Stimulated activated CD8-positive, alpha-beta memory T cell treated with anti-CD3 and anti-CD28 coated beads, Interleukin-7, amount 100 ng/mL, for 1 hour (primary cell): ENCODE measurements at places on chromosomes 13 and 19.

GRCh38 chr13:68124437-68125086 is 894.4 kb upstream of the PCDH9 start:
- no peak for DNase-seq

DNA sequence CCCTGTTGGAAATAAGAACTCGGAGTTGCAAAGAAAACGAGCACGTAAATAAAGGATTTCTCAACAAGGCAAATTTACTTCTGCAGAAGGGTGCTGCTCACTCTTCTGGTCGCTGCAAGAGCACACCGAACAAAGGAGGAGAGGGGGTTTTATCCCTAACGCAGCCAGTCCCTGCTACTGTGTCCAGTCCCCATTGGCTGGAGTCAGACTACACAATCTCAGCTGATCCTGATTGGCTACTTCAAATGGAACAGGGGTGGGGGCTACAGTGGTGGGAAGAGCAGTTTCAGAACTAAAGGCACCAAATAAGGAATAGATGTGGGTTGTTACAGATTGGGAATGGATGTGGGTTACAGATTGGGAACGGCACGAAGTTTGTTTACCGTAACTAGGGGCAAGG is 63.9 kb upstream of the MCF2L start:
- DNase-seq: no peak

DNA sequence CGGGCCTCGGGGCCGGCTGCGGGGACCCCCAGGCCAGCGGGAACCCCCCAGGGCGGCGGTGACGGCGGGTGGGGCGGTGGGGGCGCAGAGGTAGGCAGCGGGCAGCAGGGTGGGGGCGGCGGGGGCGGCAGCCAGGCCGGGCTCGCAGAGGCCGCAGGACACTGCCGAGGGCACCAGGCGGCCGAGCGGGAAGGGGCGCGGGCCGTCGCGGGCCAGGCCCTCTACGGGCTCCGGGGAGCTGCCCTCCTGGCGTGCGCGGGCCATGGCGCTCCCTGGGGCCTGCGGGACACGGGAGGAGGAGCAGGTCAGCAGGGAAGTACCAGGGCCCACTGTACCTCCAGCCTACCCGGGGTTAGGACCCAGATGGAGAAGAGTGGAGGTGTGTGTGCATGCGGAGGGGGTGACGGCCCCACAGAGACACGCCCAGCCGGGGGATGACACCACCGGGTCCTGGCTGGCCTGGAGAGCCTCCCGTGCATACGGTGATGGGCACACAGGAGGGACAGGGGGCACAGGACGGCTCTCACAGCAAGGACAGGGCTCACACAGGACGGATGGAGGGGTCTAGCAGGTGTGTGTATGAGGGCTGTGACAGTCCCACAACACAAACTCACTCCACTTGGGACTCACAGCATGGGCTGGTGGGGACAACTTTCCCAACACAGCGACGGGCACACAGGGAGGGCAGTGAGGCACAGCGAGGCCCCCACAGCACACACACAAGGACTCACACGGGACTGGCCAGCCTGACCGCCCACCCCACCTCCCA is 2.6 kb downstream of the BBC3 start:
- no peak for DNase-seq

DNA sequence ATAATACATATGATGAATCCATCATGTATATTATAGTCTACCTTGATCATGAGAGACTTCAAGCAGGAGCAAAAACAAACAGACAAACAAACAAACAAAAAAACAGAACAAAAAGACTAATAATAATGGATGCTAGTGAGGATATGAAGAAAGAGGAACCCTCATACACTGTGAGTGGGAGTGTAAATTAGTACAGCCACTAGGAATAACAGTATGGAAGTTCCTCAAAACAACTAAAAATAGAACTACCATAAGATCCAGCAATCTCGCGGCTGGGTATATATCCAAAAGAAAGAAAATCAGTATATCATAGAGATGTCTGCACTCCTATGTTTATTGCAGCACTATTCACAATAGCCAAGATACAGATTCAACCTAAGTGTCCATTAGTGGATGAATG is 7.0 kb upstream of the DLEU7 start:
- DNase-seq: no peak

GRCh38 chr13:58858870-58859371 is 1227.4 kb downstream of the PCDH17 start:
- no peak for DNase-seq

DNA sequence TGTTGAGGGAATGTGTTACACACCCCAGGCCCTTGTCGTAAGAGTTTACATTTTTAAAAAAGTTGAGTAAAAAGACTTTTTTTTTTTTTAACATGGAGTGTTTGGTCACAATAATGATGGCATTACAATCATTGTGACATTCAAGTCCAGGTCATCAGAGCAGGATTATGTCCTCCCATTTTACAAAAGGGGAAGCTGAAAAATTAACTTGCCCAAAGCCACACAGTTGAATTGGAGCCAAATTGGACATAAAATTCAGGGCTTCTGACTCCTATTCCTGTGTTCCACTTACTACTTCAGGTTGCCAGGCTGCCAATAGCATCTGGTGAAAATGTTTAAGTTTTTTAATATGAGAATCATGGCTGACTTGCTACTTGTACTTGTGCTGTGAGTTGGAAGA is 49.3 kb downstream of the DLEU7 start:
- no peak for DNase-seq

DNA sequence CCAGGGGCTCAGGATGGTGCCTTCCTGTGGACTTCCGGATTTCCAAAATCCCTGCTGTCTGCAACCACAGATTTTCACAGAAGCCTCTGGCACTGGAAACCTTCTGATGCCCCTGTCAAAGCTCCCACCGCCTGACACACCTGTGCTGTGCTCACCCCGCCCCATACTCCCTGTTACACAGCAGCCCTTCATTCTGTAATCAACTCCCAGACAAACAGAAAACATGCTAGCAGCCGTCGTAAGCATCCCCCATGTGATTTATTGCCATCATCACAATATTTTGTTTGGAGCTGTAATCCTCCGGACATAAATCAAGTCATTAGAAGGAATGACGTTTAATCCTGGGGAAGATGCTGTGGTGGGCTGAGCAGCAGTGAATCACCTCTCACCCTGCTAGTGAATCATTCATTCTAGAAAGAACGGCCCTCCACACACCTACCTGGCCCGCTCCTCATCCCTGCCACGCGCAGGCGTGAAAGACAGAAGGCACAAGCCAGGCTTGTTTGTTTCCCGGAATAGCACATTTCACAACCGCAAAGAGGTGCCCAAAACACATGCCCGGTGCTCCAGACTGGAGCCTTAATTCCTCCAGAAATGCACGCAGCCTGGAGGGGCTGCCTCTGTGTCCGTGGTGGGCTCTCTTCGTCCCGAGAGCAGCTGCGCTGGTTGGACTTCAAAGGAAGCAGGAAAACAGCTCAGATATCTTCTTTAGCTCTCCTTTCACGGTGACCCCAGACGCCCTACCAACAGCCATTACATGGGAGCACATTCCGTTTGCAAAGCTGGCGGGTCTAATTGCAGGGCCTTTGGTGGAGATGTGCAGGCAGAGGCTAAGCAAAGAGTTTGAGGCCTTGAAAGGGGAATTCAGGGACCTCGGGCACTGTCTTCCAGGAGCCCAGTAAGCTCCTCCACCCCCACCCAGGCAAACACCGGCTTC is 41.3 kb upstream of the KCTD15 start:
- no peak for DNase-seq

DNA sequence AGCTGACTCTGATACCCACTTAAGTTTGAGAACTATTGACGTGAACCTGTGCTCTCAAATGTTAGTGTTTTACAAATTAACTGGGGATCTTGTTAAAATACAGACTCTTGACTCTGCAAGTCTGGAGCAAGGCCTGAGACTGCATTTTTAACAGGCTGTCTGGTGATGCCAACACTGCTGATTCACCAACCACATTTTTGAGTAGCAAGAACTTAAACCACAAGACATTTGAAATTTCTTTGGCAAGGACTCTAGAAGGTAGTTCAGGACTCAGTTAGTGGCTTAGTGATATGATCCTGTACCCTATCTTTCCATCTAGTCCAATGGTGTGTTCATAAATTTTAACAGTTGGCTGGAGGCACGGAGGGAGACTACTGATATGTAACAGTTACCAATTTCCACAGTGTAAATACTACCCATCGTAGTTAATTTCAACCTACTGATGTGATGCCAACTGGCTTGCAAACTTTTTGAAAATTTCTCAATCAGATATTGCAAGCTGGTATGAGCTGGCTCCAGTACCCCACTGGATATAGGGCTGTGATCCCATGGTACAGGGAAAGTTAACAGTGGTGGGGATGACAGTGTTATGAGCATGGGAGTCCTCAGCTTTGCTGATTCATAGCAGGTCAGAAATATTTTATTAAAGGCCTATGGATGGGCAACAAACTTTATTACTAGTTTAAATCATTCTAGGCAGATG is 255.1 kb downstream of the TBC1D4 start:
- no peak for DNase-seq
